ENCODE measurements at places on chromosomes 12 and 14. TPM values are rescaled to one million over a fixed set of nuclear protein-coding genes. Genes with fewer than 3 reads are reported as not detected.

- DNase-seq = no peak
Measured at GRCh38 chr12:100442403-100442802, 31.3 kb upstream of the NR1H4 start.

DNA sequence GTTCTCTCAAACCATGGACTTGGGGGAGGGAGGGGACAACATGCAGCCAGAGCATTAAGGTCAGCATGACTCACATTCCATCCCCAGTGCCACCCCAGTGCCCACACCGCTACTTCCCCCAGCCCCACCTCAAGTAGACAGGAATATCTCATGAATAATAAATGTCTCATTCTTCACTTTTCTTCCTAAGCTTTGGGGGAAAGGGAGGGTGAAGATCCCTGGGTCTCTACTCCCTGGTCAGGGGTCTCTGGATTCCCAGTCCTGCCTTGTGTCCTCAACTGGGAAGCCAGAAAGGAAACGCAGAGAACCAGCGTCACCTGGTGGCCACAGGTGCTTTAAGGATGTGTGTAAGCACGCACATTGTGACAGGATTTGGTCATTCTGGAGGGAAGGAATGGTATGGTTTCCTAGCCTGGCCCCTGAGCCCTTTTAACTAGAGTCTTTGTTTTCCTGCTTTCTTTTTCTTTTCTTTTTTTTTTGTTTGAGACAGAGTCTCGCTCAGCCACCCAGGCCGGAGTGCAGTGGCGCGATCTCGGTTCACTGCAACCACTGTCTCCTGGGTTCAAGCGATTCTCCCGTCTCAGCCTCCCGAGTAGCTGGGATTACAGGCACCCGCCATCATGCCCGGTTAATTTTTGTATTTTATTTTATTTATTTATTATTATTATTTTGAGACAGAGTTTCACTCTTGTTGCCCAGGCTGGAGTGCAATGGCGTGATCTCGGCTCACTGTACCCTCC is 3.4 kb downstream of the GPR84 start:
- DNase-seq = peak; percentile 71

GRCh38 chr12:13084898-13085640 is 18.4 kb downstream of the GSG1 start:
- no peak for DNase-seq

DNA sequence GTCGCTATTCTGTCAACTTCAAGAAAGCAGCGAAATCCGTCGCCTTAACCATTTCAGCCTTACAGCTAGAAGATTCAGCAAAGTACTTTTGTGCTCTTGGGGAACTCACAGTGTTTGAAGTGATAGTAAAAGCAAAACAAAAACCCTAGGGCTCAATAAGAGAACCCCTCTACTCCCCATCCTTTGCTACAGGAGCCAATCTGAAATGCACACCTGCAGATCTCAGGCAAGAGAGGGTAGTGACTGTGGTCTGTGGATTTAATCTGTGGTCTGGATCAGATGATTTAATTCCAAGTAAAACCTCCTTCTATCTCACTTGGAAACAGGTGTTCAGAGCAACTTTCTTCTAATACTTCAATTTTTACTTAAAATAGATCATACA is 422.9 kb upstream of the OR4E1 start:
- DNase-seq = no peak

GRCh38 chr12:32369202-32369601 is 30.2 kb upstream of the FGD4 start:
- no peak for DNase-seq

DNA sequence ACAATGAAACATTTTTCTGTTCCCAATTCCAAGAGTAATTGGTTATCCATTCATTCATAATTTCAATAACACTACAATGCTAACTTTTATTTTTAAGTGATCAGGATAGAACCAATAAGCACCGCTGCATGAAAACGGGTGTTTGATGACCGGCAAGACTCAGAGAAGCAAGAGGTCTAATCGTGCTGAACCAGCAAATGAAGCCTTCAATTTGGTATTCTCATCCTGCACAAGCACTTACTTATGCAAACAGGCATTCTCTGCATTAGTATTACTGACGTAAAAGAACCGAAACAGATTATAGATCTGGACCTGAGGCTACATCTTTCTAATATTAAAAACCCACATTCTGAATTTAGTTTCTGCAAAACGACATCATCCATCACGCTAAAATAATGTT is 67.7 kb downstream of the RBM19 start:
- no peak for DNase-seq

- DNase-seq = no peak
Measured at GRCh38 chr12:109460538-109460937, 16.6 kb downstream of the KCTD10 start.

DNA sequence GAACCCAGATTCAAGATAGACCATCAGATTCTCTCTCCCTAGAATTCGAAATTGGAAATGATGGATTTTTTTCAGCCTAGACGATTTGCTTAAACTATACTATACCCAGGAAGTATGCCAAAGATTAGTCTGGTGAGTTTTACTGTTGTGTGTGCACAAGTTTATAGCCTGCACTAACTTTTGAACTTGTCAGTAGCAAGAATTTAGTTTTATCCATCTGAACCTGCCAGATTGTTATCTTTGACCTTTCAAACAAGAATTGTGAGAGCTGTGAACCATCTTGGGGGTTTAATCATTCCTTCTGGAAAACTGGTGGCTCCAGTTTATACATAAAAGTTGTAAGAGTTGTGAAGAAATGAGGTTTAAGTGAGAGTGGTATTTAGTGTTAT is 243.5 kb upstream of the DAAM1 start:
- DNase-seq = no peak

GRCh38 chr14:73339206-73339605 is 101.9 kb downstream of the PAPLN start:
- DNase-seq = no peak

The ANAPC5 gene
- 55.0 TPM for total RNA-seq

The RASAL1 gene
- total RNA-seq = not detected

The SRRM4 gene
- total RNA-seq = 0.15 TPM

The NEUROD4 gene
- total RNA-seq = not detected

The CARMIL3 gene
- 0.06 TPM for total RNA-seq
